Forelimb muscle (tissue), 1 donor: ENCODE measurements at places on chromosomes 4 and X. TPM values are rescaled to one million over a fixed set of nuclear protein-coding genes. Genes with fewer than 3 reads are reported as not detected.

FGF2 gene
- 5.8 TPM for polyA plus RNA-seq

DNA sequence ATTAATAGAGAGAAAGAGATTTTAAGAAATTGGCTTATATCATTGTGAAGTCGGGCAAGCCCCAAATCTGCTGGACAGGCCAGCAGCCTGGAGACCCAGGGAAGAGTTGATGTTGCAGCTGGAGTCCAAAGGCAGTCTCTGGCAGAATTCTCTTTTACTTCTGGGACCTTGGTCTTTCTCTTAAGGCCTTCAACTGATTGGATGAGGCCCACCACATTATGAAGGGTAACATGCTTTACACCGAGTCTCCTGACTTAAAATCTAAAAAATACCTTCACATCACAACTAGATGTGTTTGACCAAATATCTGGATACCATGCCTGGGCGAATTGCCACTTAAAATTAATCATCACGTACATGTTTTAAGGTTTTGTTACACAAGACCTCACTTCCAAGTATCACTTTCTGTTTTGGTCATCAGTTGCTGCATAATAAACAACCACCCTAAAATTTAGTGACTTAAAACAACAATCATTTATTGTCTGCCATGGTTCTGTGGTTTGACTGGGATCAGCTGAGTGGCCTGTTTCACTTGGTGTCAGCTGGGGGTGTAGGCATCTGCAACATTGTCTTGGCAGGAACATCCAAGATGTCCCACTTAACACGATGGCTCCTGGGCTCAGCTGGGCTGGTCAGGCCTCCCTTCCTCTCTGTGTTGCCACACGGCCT, 3.4 kb downstream of the CD38 start:
- no peak for DNase-seq

- DNase-seq = no peak
These were observed 56.8 kb downstream of the RCHY1 start for GRCh38 chr4:75457365-75457764.

GRCh38 chr4:172813359-172813923, 355.2 kb upstream of the GALNT7 start:
- DNase-seq = no peak

GRCh38 chr4:102560571-102561341, 59.6 kb downstream of the NFKB1 start:
- no peak for DNase-seq

- no peak for DNase-seq
These were observed 220.2 kb upstream of the PRPS2 start for GRCh38 chrX:12570859-12571501.

DNA sequence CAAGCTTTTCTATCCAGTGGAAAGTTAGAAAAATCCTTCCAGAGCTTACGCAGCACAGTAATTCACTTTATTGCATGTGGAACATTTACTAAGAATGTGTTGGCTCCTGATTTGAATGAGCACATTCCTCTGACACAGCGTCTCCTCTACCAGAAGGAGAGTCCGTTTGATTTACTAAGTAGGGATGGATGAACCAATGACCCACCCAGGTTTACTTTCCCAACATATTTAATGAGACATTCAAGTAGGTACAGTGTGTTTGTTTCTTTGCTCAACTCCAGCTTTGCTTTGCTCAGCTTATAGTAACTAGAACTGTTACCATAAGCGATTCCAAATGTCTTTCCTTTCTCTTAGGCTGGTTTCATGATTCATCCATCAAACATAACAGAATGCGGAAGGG, 161.7 kb downstream of the SMARCA1 start:
- no peak for DNase-seq

GRCh38 chrX:48071064-48071985, at the start of gene ZNF630:
ZNF630 (minus strand) TSS chrX:48071640; CDS start chrX:48066886, 4,754 bp downstream.
- DNase-seq = no peak

ODAPH gene
- polyA plus RNA-seq = 0.25 TPM

MID1IP1 gene
- 11.0 TPM for polyA plus RNA-seq

DNA sequence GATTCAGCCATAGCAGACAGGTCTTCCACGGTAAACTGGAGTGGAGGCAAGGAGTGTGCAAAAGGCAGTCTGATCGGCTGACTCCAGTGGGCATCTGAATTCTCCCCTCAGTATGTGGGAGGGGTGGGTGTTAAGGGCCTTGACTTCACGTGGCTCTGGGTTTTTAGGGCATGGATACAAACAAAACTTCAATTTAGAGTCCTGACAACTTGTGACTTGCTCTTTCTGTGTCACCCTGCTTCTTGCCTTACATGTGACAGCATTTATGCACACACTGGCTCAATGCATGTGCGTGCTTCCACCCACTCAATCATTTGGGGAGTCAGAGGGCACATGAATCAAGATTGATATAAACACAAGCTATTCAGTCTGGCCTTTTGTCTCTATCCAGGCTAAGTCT, 17.5 kb downstream of the PLP1 start:
- DNase-seq = no peak

PFKFB1 gene
- 0.82 TPM for polyA plus RNA-seq

DNA sequence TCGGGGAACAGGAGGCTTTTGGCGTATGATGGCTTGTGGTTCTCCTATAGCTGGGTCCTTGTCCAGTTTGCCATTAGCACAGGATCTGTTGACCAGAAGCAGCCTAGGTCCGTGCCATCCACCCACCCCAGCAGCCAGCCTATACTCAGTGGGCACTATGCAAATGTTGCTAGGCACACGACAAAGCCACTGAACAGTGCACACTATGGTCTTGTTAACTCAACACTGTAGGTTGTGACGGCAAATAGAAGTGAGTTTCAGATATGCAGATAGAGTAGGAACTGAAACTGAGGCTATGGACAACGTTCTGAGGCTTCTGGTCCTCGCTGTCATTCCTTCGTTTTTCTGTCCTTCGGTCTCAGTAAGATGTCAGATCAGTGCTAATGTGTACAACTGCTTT, 541.3 kb upstream of the TENM3 start:
- DNase-seq = no peak

DNA sequence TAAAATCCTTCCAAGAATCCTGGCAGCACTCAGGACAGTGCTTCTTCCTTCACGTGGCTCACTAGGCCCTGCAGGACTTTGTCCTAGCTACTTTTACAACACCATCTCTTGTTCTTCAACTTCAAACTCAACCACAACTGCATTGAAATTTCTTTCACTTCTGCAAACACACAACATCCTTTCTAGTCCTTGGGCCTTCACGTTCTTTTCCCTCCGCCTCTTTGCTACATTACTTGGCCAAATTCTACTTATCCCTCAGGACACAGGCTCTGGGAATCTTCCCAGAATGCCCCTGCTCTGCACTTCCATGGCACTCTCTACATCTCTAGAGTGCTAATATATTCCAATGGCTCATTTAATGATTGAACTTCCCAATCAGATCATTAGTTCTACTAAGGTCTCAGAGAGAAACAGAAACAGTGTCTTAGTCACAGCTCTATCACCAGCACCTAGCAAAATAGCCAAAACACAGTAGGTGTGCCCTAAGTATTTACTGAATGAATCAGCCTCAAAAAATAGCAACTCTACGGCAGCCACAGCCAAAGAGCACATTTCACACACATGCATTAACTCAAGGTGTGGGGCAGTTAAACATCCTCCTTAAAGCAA, 73.3 kb downstream of the MANBA start:
- DNase-seq = no peak

DNA sequence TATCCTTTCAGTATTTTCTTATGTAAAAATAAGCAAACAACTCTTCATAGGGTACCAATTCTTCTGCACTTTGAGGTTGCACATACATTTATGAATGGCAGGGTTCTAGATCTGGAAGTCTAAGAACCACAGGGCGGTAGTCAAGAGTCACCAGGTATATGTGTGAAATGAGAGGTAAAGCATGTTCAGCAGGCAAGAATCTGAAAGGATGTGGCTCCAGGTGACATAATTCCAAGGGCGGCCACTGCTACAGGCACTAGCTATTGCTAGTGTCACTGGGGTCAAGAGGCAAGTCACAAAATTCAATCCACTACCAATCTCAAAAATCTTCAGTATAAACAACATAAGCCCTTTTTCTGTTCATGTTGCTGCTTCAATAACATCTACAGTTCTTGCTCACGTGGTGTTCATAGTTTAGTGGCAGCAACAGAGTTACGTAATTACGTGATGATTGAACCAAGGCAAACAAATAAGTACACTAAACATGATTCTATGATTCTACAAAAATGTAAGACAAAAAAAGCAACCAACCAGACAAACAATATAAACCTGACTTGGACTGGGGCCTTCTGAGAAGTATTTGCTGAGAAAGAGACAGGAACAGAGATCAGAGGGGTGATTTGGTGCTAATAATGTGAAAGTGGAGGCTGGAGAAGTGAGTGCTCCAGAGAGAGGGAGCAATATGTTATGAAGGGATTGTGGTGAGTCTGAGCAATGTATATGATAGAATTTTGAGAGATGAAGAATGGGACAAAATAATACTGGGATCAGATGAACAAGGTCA, 101.7 kb downstream of the NAA11 start:
- DNase-seq = no peak

DNA sequence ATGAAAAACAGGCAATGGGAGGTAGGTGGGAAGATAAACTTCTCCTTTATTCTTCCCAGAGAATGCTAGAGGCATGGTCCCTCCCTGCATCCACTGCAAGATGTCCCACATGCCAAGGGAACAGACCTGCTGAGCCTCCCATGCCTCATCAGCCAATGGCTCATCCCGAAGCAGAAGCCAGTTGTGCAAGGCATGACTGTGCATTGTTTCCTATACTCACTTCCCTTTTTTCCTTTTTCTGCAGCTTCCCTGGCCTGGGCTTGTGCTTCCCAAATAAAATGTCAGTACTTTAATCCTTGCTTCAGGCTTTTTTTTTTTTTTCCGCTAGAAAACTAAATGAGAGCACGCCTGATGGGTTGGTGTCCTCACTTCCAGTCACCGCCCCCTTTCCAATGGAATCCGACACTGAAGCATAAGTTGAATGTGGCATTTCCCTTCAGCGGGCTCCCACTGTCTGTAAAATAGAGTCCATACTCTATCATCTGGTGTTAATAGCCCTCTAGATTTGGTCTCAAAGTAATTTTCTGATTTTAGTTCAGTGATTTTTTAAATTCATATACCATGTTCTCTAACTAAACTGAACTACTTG, 239.0 kb upstream of the JADE1 start:
- DNase-seq = no peak

ANKRD17 gene
- 46.3 TPM for polyA plus RNA-seq

- no peak for DNase-seq
These were observed 4.5 kb upstream of the GPRIN3 start for GRCh38 chr4:89312066-89312465.

DNA sequence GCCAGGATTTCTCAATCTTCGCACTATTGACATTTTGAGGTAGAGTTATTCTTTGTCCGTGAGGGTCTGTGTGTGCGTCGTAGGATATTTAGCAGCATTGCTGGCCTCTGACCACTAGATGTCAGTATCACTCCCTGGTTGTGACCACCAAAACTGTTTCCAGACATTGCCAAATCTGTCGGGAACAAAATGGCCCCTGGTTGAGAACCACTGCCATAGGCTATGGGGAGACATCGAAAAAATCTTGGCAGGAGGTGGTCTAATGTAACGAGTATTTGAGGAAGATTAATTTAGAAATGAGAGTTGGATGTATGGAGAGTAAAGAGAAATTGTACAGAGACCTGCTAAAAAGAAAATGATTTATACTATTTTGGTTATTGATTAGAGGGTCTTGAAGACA, 108.4 kb downstream of the DOCK11 start:
- no peak for DNase-seq

- DNase-seq = peak; percentile 68
These were observed 89.6 kb upstream of the MAD2L1 start for GRCh38 chr4:120156120-120156718.

DNA sequence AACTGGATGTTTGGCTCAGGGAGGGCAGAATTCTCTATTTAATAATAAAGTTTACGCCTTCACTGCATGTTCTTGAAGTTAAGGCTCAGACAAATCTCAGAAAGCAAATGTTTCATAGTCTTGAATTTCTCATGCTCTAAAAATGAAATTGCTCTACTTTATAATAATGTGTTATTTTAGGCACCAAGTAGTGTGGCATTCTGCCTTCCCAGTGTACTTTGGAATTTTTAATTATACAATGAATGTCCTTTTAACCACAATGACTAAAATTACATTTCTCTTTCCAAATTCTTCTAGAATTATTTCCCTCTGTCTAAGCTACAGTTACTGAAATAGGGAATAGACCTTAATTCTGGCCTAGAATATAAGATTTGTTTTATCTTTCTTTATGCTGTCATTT, 97.9 kb upstream of the PDE5A start:
- no peak for DNase-seq

DNA sequence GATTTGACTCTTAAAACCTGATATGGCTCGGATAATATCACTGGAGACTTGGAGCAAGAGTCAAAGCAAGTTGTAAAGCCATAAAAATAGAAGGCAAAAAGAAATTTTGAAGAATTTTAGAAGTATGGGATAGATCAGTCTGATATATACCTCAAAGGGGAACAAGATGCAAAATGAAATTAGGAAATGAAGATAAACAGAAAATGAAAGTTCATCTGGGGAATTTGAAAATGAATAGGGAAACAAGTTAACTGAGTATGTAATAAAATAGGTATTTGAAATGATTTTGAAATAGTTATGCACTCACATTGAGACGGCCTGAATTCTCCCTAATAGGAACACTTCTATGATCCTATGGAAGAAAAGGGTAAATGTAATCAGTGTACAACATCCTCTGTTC, 5.7 kb downstream of the CYP2U1 start:
- no peak for DNase-seq

GRCh38 chr4:31043382-31044062, 323.4 kb downstream of the PCDH7 start:
- no peak for DNase-seq

WDR13 gene
- 86.3 TPM for polyA plus RNA-seq

GRCh38 chrX:149374751-149375150, 130.4 kb downstream of the IDS start:
- DNase-seq = no peak

- DNase-seq = no peak
These were observed 1212.8 kb upstream of the ADGRL3 start for GRCh38 chr4:59987289-59987688.

GRCh38 chr4:69727426-69727825, 33.0 kb downstream of the SULT1B1 start:
- no peak for DNase-seq

DNA sequence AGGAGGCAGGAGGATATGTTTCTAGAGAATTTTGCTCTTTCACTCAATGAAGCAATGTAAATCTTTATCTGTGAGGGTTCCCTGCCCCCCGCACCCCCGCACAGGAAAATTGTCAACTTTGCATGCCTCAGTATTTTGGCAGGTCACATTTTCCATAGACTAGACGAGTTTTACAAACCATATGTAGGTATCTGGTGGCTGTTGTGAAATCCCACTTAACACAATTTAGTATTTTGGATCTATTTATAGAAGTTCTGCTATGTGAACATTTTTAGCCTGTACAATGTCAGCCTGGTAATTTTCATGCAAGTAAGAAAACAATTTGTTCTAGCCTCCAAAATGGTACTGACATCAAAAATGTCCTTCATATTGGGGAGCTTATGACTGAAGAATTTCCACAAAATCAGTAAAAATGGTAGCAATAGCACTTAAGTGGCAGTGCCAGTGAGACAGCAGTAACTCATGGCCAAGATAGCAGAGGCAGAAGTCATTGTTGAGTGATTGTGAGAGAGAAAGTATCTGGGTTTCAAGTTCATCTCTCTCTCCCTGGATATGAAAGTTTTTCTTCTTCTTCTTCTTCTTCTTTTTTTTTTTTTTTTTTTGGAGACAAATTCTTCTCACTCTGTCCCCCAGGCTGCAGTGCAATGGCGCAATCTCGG, 12.4 kb upstream of the FRYL start:
- DNase-seq = no peak

PAGE1 gene
- polyA plus RNA-seq = not detected
